Pulmonary artery endothelial cell (primary cell): ENCODE measurements at places on chromosomes 3 and 15. TPM values are rescaled to one million over a fixed set of nuclear protein-coding genes. Genes with fewer than 3 reads are reported as not detected.

DNA sequence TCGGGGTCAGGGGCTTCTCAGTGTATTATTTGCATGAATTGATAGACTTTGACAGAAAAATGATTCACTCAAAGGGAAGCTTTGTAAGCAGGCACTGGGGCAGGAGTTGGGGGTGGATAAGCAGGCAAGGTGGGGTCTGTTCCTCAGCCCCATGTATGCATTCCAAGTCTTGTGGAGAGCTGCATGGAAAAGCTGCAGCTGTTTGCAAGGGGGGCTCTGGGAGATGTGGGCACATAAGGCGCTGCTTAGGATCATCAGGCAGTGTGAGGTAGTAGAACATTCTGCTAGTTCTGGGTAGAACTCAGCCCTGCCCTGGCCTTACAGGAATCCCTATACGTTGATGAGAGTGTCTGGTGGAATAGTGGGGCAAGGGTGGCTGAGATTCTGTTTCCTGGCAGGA, 154.2 kb upstream of the LRIG1 start:
- no peak for DNase-seq

DNA sequence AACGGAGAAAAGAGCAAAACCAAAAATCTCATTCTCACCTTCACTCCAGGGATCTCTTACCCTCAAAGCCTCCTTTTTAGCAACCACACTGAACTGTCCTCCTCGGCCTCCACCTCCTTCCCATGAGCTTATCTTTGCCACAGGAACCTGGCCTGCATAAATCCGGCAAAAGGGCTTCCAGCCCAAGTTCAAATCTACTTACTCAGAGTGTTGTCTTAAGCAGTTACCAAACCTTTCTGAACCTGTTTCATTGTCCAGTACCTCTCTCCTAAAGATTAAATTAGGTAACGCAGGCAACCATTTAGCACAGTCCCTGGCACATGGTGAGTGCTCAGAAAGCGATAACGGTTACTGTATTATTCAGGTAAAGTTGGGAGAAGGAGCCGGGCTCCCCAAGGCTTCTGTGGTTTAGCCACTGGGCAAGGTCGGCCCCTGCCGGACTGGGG, 777 bp downstream of the CIB1 start:
- no peak for DNase-seq

- no peak for DNase-seq
These were observed 89.9 kb upstream of the P3H2 start for GRCh38 chr3:190210608-190211007.

DNA sequence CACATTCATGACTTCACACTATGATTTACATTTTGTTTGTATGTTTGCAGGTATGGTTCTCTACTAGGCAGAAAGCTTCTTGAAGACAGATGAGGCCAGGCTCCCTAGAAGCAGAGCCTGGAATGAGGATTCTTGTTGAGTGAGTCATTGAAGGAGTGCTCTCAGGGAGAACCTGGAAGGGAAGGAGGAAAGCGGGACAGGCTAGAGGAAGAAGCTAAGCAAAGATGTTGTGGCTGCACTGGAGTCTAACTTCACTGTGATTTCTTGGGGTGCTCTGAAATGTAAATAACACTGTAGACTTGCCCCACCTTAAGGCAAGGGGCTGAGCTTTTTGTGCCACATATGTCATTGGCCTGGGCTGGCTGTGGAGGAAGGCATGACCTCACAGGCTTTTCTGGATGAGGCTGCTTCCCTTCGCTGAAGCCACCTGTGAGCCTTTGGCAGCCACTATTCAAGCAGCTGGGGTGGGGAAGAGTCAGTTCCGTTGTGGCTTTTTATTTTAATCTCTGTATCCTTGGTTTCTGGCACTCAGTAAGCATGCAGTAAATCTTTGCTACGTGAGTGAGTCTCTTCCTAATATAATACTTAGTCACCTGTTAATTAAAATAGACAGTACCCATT, 307.3 kb downstream of the SV2B start:
- DNase-seq: no peak

GRCh38 chr15:88655103-88655553, 16.3 kb downstream of the ISG20 start:
- DNase-seq: no peak

DNA sequence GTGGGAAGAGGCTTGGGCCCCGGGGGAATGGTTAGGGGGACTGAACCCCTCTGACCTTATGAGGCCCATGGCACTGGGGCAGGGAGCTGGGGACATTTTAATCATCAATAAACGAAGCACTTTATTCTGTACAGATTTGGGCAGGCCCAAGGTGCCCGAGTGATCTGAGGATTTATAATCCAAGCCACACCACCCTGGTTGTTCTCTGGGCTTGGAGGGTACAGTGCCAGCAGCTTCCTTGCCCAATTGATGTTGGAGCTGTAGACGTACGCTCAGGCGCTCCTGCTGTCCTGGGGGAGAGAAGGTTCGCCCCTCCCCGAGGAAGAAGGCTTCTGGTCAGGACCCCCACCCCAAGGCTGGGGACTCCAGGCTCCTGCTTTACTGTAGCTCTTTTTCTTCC, 12.5 kb downstream of the ZBTB47 start:
- no peak for DNase-seq

GRCh38 chr3:127162947-127163645, 29.8 kb upstream of the PRR23E start:
- DNase-seq: no peak

- DNase-seq: no peak
These were observed 121.7 kb upstream of the GADL1 start for GRCh38 chr3:31016196-31016595.

- peak; percentile 15 for DNase-seq
These were observed at the start of gene APH1B for GRCh38 chr15:63277038-63277892. Gene APH1B, plus strand, starts transcription at chr15:63277605. Its CDS starts 19 bp downstream, at chr15:63277624.

DNA sequence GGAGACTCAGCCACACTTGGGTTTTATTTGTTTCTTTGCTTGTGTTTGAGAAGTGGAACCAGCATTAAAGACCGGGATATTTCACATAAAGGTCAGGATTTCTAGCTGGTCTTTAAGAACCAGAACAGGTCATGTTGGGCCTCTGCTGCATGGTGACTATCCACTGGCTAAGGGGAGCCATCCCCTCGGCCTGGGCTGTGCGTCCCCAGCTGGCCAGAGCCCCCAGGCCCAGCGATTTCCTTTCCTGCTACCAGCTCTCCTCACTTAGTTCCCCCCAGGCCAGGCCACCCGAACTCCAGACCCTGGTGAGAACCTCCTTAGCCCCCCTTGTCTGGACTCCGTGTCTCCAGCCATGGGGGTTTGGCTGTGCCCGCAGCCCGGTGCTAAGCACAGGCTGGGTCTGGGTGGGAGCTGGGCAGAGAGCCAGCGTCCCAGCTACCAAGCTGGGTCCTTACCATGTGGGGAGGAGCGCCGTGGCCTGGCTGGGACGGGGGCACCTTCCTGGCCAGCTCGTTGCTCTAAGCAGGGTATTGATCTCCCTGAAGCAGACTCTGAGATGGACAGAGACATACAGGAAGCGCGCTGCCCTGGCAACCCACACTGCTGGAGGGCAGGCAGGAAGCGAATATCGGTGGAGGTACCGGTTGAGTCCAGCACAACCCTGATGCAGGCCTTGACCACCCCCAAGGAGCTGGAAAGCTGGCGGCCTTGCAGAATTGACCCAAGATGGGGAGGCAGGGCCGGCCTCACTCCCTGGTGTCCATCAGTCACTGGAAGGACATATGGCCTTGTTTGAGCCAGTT, 49.4 kb downstream of the KLF15 start:
- DNase-seq: no peak

DNA sequence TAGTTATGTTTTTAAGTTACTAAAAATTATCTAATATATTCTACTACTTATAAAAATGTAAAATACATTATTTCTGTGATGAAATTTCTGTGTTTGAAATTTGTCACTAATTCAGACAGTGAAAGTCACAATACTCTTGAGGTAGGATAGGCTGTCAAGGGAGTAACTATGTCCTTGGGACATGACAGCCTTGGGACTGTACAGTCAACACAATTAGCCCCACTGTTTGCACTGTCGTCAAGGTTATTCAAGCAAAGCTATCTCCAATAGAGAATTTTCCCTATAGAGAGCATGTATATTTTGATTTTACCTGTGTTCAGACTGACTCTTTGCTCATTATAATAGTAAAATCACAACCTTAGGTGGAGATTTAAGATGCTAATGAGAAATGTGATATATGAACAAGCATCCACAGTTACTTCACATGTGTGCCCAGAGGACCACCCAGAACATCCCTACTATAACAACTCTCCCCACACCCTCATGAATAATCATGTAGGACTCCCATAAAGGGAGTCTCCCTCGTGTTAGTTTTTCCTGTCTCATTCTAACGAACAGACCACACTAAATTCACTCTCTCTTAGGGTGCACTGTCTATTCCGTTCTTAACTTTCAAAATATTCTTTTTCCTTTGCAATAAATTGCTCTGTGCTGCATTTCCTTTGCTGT, 1476.3 kb upstream of the CADM2 start:
- DNase-seq: no peak

GRCh38 chr15:71237456-71238188, 122.4 kb downstream of the THSD4 start:
- DNase-seq: peak; percentile 81

DNA sequence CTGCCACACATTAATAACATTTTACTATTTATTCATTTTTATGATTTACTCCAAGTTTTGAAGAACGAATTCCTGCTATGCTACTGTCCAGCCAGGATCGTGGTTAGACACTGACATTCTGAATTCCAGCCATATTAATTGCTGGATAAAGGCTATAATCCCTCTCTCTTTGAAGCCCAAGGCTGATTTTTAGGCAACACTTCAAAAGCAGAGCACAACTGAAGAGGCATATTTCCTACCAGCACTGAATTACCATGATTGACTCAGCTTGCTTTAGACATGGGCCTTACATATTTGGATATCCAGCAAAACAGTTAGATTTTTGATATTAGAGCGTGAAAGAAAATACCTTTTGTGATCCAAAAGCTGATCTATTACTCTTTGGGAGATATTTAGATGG, 205.0 kb downstream of the ZIC1 start:
- DNase-seq: no peak

DNA sequence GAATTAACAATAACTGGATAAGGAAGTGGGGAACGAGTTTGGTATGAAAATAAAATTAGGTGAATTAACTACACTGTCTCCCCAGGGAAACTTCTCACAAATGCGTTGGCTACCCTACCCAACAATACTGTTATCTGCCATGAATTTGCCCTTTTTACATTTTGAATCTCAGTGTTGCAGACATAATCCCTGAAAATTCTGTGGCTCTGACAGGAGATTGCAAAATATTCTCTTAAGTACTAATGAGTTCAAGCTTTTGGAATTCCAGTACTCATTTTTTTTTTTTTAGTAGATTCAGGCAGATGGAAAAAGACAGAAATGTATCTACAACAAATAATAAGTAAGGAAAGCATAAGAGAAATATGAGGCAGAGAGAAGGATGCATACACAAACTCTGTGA, 332.6 kb downstream of the LSAMP start:
- no peak for DNase-seq

DNA sequence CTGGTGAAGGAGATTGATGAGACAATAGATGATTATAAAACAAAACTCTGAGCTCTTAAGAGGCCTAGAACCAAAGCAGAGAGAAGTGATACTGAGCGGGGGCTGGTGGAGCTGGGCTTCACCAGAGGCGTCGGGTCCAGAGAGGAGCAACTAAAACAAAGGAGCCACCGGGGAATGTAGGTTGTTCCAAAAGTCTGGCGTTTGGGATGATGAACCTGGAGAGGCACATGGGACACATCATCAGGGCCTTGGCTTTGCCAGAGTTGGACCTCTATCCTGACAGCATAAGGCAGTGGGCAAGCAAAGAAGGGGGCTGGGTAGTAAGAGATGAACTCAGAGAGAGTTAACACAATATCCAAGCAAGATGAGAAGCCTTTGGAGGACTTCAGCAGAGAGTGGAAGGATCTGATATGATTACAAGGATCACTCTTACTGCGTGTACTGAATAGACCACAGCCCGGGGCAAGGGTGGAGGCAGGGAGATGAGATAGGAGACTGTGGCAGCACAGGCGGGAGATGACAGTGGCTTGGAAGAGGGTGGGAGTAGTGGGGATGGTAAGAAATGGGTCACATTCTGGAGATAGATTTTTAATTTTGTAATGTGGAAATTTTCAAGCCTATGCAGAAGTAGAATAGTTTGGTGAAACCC, 36.0 kb upstream of the RASA2 start:
- DNase-seq: no peak

GRCh38 chr15:36779744-36780408, 200.4 kb downstream of the CDIN1 start:
- DNase-seq: no peak

DNA sequence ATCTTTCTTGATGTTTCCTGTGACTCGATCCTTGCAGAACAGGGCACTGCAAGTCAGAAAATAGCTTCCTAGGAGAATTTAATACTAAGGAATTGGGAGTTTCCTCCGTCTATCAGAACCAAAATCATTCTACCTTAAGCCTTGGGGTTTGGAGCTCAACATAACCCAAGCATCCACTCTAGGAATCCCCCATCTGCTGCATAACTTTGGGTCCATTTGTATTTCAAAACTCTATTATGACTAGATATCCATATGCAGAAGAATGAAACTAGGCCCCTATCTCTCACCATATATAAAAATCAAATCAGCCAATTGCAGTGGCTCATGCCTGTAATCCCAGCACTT, 61.7 kb upstream of the AKAP13 start:
- DNase-seq: no peak

- DNase-seq: no peak
These were observed 302.7 kb upstream of the ARPP21 start for GRCh38 chr3:35336601-35337000.

DNA sequence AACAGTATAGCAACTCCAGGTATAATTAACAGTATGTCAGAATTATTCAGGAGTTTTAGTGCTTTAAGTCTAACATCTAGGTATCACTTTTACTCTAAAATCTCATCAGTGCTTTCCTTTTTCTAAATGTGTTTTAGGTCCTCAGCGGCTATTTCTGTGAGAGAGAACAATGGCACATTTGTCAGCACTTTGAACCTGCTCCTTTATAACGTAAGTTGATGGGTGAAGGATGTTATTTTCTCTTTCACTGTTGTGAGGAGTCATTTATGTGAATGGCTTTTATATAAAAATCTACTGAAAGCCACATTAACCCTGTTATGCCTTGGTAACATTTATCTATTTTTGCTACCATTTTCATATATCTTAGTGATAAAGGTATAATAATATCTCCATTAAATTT, 22.8 kb downstream of the ZPLD1 start:
- DNase-seq: no peak

- no peak for DNase-seq
These were observed 34.9 kb upstream of the SLC25A36 start for GRCh38 chr3:140906785-140907184.

DNA sequence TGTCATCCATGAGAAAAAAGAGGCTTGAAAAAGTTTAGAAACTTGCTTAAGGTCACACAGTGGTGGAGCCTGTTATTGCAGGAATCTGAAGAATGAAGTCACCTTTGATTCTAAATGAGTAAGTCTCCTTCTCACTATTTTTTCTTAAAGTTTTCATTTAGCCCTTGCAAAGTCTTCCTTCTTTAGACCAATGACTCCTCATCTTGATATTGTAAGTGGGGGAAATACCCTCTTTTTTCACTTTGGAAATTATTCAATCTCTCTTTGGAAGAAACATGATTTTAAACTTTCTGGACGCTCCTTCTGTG, 787 bp upstream of the SLMAP start:
- peak; percentile 39 for DNase-seq

Gene ZBTB20
- total RNA-seq: 8.8 and 10.4 TPM in 2 replicates

Gene AGBL1
- total RNA-seq: not detected in 2 replicates

Gene FBXO40
- under 0.01 TPM in 1 of 2 replicates, not detected in the other for total RNA-seq

Gene FEM1B
- 46.8 and 51.0 TPM in 2 replicates for total RNA-seq

Gene MRPL47
- 31.5 and 37.2 TPM in 2 replicates for total RNA-seq

Gene ZNF660
- total RNA-seq: 0.59 and 2.4 TPM in 2 replicates

Gene CXCR6
- total RNA-seq: not detected in 2 replicates

Gene CCNB2
- total RNA-seq: 30.1 and 55.7 TPM in 2 replicates

Gene ZNF717
- 10.2 and 12.0 TPM in 2 replicates for total RNA-seq

Gene NR1I2
- total RNA-seq: 0.11 TPM in 1 of 2 replicates, not detected in the other

Gene MCTP2
- 0.14 and 3.5 TPM in 2 replicates for total RNA-seq
